ENCODE measurements at places on chromosomes 1 and 21.

- no peak for DNase-seq
Observed at GRCh38 chr1:156582388-156583017, 3.0 kb downstream of the TTC24 start.

- DNase-seq, result no peak
Observed at GRCh38 chr1:150970808-150971582, 3.6 kb downstream of the CERS2 start.

DNA sequence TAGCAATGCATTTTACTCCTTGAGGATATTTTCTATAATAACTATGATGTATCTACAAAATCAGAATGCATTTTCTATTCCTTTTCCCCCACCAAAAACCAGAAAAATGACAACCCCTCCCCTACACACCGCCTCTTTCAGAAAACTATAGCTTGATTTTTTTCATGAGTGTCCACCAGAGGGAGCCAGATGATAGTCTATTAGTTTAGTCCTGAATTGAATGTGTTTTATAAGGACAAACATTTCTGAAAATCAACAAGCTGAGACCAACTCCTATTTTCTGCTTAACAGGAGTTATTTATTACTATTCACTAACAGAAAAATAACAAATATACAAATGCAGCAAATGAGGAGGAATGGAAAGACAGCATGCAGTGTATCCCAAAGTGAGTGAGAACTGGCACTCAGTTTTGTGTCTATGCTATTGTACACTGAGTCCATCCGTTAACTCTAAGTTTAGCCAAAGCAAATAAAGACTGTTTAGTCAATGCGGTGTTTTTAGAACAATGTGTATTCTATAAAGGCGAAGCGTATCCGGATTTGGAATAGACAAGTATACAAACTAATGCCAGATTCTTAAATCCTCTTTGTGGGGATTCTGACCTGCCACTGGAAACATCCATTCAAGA, 182.6 kb downstream of the VAV3 start:
- DNase-seq, result peak; percentile 11

- DNase-seq, result no peak
Observed at GRCh38 chr1:239899747-239900146, 191.9 kb upstream of the FMN2 start.

- DNase-seq, result no peak
Observed at GRCh38 chr21:32917362-32918135, 108.2 kb upstream of the OLIG2 start.

GRCh38 chr1:196550731-196551130, 57.5 kb downstream of the KCNT2 start:
- no peak for DNase-seq

- DNase-seq, result no peak
Observed at GRCh38 chr1:33001282-33001681, 35.4 kb downstream of the AK2 start.

GRCh38 chr1:19426294-19427086, 58.8 kb downstream of the CAPZB start:
- no peak for DNase-seq

DNA sequence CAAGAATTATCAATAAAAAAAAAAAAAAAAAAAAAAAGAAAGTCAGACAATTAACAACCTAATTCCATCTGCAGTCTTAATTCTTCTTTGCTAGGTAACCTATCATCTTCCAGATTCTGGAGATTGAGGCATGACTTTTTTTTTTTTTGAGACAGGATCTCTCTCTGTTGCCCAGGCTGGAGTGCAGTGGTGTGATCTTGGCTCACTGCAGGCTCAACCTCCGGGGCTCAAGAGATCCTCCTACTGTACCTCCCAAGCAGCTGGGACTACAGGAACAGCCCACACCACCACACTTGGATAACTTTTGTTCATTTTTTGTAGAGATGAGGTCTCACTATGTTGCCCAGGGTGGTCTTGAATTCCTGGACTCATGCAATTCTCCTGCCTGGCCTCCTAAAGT, 4.6 kb upstream of the RAD54L start:
- no peak for DNase-seq

GRCh38 chr21:15212206-15212605, 147.4 kb upstream of the NRIP1 start:
- DNase-seq, result no peak

DNA sequence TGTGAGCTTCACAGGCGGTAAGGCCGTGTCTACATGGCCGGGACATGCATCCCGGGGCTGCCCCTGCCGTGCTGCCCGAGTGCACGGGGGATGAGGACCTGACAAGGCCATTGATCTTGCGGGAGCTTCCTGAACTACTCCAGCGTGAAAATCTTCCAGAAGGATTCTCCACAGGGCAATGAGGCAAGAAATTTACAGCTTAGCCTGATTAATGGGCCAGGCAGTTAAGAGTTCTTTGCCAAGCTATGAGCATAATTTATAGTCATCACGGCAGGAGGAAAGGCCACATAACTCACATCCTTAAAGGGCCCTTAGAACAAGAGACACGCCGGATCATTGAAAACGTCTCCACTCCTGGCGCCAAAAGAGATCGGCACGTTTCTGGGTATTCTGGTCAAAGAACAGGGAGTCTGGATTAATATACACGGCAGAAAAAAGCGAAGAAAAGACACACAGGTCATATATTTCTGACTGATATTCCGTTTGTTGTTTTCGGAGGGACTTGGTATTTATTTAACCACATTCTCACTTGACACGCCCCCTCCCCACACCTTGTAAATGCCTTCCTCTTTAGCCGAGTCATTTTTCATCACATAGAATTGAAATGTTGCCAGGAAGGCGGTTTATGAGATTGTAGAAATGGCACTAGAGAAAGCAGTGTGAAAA, 180.5 kb downstream of the DYRK1A start:
- no peak for DNase-seq

GRCh38 chr1:62687421-62687902, 724 bp downstream of the DOCK7 start:
- no peak for DNase-seq

DNA sequence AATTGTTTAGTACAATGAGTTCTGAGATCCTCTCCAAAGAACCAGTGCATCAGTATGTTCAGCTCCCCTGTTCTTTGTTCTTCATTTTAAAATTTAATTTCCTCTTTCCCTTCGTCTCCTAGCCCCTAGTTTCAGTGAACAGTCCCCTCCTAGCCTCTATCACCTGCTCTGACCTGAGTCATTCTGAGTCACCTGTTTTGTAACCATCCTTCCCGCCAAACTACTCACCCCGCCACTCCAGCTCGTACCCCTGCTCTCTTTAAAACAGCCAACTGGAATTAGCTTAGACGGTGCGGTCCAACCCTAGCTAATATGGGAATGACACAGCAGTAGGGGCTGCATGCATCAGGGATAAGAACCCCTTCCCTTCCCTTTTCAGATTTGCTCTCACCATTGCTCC, 16.8 kb upstream of the ERVH48-1 start:
- no peak for DNase-seq

DNA sequence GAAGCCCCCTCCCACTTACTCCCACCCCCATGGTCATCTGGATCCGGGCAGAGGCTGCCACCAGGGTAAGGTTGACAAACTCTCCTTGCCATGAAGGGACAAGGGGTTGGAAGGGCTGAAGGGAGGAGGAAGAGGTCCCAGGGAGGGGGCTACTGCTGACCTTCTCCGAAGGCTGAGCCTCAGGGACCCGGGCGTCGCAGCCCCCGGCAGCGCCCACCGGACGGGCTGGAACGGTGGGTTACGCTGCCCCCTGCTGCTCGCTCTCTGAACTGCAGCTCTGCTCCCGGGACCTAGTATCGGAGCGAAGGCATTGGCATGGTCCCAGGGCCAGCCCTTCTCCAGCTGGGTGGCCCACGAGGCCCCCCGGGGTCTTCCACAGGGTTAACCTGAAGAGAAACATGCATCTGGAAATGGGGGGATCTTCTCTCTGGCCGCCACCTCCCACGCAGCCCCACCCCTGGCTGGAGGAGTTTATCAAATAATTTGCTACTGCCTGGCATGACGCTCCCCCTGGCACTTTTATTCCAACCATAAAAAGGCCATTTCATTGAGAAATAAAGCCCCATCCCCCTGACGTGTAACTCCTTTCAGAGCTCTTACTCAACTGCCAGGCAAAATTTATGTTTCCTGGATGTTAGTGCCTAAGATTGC, 70.4 kb upstream of the TARDBP start:
- peak; percentile 55 for DNase-seq

DNA sequence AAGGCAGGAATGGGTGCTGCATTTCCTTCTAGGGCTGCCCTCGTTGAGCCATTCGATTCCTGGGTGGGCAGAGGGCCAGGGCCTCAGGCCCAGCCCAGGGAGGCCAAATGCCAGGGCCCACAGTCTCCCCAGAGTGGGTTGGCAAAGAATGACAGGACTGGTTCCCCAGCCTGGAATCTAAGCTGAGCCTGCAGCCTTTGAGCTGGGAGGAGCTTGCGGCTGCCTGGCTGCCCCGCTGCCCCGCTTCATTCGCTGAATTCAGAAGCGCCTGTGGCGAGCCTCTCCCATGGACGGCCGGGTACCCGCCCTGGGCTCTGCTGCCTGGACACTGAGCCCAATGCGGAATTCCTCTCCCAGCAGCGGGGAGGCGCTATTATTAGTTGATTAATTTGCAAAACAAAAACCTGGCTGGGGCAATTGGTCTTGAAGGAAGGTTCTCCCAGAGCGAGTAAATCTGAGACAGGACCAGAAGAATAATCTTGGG, 32.3 kb upstream of the TARDBP start:
- no peak for DNase-seq

DNA sequence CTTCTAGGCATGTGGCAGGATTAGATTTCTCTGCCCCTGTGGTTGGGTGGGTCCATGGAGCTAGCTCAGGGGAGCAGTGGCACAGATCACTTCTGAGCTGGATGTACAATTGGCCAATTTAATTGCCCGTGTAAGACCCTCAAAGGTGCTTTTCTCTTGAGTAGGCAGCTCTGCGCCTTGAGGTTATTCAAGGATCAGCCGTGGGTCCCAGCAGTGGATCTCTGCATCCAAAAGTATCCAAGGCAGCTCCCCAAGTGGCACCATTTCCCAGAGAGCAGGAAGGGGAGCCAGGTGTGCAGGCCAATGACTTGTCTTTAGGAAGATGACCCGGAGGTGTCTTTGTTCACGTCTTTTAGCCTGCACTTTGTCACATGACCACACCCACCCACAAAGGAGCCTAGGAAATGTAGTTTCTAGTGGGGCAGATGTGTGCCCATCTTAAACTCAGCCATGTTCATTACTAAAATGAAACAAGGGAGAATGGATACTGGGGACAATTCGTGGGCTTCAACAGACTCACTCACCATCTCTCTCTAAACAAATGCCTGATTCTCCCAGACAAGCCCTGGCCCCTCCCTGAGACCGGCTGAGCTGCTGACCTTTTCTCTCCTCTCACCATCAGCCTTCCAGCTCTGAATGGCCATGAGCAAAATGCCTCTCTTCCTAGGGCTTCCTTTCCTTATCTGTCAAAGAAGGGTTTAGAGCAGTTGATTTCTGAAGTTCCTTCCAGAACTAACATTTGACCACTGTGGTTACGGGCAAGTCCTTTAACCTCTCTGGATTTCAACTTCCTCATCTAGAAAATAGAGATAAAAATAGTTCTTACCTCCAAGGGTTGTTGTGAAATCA, 41.4 kb upstream of the TENT5C start:
- no peak for DNase-seq

DNA sequence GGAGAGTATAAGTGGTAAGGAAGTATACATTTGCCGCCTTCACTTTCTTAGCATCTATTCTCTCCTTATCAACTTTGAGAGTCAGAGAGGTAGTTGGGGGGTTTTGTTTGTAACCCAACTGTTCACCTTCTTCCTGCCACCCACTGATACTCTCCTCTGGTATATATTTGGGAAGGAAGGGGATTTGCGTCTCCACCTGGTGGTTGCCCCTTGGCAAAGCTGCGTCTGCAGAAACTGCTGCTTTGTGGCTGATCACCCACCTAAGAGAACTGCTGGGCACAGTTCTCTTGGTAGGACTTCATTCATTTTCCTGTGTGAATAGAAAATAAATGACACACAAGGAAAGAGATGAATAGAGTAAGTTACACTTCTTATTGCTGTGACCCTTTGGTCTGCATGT, 87.0 kb downstream of the SYT14 start:
- DNase-seq, result no peak

GRCh38 chr1:21490774-21491487, 18.3 kb upstream of the ALPL start:
- DNase-seq, result no peak

- DNase-seq, result no peak
Observed at GRCh38 chr1:145707183-145707867, at the start of gene PDZK1. TSS of gene PDZK1 (minus strand) at chr1:145707368. CDS start at chr1:145688021, 19,347 bp downstream.

GRCh38 chr1:38487396-38487795, 372.2 kb downstream of the RRAGC start:
- no peak for DNase-seq

- peak; percentile 29 for DNase-seq
Observed at GRCh38 chr1:245153081-245153551, 1.7 kb upstream of the KIF26B start.

GRCh38 chr1:200862713-200863415, 9.9 kb upstream of the GPR25 start:
- DNase-seq, result no peak

GRCh38 chr1:117093091-117093534, 28.4 kb downstream of the TRIM45 start:
- DNase-seq, result no peak

GRCh38 chr1:51592711-51593110, 24.2 kb upstream of the OSBPL9 start:
- no peak for DNase-seq

- DNase-seq, result no peak
Observed at GRCh38 chr21:36155603-36156338, 853 bp upstream of the DOP1B start.

DNA sequence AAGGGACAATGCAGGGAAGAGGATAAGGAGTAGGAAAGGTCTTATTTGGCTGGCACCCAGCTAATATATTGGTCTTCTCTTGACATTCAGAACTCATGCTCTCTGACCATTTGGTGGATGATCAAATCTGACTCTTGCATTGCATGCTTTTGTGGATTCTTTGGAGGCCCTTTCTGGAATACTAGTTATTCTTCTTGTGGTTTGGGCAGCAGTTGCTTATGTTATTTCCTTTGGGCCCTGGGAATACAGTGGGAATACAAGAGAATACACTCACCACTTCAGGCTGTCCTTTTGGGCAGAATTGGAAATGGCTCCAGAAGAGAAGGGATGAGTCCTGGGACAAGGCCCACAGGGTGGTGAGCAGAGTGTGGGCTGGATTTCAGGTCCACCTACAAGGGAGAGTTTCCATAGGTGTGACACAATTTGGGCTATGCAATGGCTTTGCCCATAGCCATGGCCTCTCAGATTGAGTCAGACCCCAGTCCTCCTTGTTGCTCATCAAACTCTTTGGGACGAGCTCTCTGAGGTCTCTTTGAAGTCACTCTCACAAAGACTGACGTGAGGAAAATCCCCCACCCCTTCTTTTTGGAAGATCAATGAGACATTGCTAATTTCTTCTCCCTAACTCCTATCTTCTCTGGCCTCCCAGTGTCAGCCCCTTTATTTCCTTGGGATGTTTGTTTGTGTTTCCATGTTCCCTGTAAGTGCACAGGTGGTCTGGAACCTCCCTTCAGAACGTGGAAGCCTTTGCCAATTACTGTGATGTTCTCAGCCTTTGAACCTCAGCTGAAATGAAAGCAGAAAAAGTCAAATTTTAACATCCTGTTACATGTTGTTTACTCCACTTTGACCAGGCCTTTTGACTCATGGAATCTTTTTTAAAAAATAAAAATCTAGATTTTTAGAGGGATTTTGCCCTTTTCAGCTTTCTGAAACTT, 19.4 kb downstream of the HSD11B1 start:
- DNase-seq, result no peak

Measured in activated CD4-positive, CD25-positive, alpha-beta regulatory T cell (primary cell).